ENCODE measurements at places on chromosomes 13 and 19. TPM values are rescaled to one million over a fixed set of nuclear protein-coding genes. Genes with fewer than 3 reads are reported as not detected.

DNA sequence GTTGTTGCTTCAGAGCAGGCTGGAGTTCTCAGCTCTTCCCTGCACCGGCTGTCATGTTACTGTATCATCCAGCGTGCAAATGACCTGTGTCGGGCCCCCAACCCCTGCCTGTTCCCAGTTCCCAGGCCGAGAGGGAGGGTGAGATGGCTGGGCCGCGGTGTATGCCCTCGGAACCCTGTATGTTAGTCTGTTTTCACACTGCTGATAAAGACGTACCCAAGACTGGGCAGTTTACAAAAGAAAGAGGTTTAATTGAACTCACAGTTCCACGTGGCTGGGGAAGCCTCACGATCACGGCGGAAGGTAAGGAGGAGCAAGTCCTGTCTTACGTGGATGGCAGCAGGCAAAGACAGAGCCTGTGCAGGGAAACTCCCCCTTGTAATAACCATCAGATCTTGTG is 10.9 kb downstream of the TMEM255B start:
- DNase-seq: no peak

DNA sequence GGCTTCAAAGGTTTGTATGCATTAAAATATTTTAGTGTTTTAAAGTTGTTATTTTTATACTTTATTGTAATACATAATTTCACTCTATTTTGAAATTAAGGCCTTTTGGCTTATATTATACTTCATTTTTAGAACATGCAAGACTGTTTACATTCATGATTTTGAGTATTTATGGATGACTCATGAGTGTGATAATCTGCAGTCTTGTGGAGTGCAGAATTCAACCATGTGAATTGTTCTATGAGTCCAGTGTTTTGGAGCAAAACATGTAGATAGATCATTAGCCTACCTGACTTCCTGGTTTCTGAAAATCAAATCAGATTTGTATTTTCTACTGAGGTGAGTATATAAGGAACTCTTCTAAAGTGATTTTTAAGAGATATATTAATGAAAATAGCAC is 241.8 kb downstream of the PCCA start:
- DNase-seq: no peak

GRCh38 chr19:34387446-34387810 is 16.8 kb upstream of the PDCD2L start:
- DNase-seq: no peak

GRCh38 chr19:12701596-12702282 is 5.3 kb upstream of the FBXW9 start:
- DNase-seq: no peak

DNA sequence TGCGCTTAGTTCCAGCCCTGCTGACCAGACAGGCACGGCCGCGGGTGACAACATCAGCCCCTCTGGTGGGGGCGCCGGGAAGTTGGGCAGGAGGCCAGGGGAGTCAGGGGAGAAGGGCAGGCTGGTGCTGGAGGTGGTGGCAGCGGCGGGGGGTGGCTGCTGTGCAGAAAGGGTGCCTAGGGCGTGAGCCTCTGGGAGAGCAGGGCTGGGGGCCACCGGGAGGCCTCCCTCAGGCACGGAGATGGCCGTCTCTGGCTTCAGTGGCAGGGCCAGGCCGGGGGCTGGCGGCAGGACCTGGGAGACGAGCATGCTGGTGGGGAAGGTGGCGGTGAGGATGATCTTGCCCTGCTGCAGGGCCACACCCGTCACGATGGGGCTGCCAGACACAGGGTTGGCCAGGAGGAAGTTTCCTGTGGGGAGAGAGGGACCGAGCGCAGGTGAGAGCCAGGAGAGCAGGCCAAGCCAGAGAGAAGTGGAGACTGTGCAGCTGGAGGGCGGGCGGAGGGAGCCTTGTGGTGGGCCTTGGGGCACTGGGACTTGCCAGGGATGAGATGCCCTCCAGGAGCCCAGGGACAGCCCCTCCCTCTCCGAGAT is 3.3 kb downstream of the SIX5 start:
- DNase-seq: no peak

The GFY gene
- not detected for total RNA-seq

- DNase-seq: no peak
These were observed 13.9 kb upstream of the DNAJC15 start for GRCh38 chr13:43009506-43009905.

- DNase-seq: no peak
These were observed 39.5 kb upstream of the TEX29 start for GRCh38 chr13:111280681-111281585.

- peak; percentile 48 for DNase-seq
These were observed at the start of gene GRIN3B for GRCh38 chr19:1000095-1000494. Gene GRIN3B (plus strand): TSS chr19:1000419. CDS start chr19:1000438, 19 bp downstream.

- DNase-seq: no peak
These were observed 135.0 kb upstream of the KL start for GRCh38 chr13:32881074-32881776.

GRCh38 chr13:34165158-34165557 is 347.2 kb downstream of the RFC3 start:
- DNase-seq: no peak

The MBD3L3 gene
- total RNA-seq: not detected

The ASF1B gene
- total RNA-seq: 3.7 TPM

- no peak for DNase-seq
These were observed 525 bp downstream of the CARS2 start for GRCh38 chr13:110705356-110705825.

- DNase-seq: no peak
These were observed 194.6 kb downstream of the POSTN start for GRCh38 chr13:37403776-37404527.

The POMP gene
- total RNA-seq: 56.0 TPM

DNA sequence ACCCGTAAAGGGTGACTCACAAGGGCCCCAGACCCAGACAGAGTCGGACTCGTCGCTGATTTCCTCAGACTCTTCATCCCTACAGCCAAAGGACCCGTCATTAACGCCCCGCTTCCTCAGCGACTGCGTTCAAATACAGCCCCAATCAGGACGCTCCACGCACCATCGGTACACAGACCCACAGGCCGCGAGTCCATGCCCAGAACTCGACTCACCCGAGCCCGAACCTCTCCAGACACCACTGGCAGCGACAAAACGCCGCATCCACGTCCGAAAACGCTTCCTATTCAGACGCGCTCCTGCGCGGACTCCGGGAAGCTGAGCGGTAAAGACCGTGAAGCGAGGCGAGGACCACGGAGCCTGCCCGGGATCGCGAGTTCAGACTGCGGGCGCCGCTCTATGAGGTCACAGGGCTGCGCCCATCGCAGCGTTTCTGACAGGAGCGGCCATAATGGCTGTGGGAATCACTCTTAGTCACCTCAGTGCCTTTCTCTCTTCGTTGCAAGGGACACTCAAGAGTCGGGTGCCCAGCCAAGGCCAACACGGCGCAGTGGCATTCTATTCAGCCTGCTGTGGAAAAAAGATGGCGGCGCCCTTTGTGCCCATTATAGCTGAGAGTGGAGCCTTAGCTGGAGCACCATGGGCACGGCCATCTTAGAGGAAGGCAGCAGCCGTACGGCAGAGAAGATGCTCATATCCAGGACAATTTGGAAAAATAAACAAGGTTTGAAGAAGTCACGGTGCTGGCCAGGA is at the start of gene ZNF614:
ZNF614 (minus strand) TSS at position 353 of the 753 bp plus-strand sequence. CDS start 2,634 bp downstream, outside the sequence.
- peak; percentile 86 for DNase-seq

DNA sequence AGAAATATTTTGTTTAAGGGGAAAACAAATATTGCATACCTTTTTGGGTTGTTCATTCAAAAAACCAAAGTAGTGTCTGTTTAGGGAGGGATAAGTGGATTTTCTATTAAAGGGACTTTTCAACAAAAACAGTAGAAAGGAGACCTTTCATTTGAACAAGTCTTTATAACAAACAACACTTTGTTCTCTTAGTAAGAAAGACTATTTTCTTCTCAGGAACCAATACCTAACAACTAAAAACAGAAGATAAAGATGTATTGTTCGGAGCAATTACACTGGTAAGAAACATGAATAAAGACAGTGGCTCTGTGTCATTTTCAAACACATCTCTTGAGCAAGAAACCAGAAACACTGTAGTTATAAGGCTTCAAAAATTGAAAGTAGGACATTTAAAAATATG is 1610.1 kb upstream of the PCDH20 start:
- no peak for DNase-seq

The CRYL1 gene
- total RNA-seq: 9.2 TPM

The C13orf42 gene
- total RNA-seq: not detected

- DNase-seq: no peak
These were observed 69.0 kb downstream of the KDM4B start for GRCh38 chr19:5037936-5038335.

DNA sequence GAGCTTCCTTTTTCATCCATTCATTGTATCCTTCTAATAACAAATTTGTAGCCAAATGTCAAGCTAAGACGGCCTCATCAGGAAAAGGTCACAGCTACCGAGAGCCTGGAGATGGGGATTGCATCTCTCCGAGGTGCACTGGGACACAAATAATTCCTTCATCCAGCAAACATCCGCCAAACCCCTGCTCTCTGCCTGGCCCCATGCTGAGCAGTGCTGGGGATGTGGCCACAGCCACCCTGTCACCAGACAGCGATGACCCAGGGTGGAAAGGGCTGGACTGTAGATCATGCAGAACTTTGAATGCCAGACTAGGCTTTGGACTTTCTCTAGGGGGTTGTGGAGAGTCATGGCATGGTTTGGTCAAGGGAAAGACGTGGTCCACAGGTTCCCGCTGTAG is 1.9 kb downstream of the TOMM40 start:
- no peak for DNase-seq

- DNase-seq: no peak
These were observed 5.1 kb upstream of the KLF2 start for GRCh38 chr19:16319481-16319880.

The OR7A5 gene
- not detected for total RNA-seq

The SIGLEC12 gene
- total RNA-seq: not detected

The AZU1 gene
- 1.3 TPM for total RNA-seq

DNA sequence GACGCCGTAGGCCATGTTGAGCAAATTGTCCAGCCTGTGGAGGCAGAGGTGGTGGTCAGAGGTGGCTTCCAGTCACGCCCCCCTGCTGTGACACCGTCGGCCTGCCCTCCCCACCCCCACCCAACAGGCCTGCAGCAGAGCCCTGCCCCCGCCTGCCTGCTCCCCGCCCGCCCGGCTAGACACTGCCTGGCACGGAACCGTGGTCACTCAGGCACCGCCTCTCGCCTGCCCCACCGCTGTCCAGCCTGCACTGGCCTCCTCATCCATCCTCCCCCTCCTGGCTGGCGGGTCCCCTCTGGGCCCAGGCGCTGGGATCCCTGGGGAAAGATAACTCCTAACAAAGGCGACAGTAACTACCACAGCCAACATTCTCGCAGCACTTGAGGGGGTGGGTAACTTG is 21.7 kb downstream of the PRKCSH start:
- no peak for DNase-seq

- DNase-seq: peak; percentile 14
These were observed 2.8 kb upstream of the USF2 start for GRCh38 chr19:35265900-35266519.

GRCh38 chr19:54335979-54336892 is 2.7 kb downstream of the LILRA4 start:
- DNase-seq: no peak

The ENOX1 gene
- not detected for total RNA-seq

DNA sequence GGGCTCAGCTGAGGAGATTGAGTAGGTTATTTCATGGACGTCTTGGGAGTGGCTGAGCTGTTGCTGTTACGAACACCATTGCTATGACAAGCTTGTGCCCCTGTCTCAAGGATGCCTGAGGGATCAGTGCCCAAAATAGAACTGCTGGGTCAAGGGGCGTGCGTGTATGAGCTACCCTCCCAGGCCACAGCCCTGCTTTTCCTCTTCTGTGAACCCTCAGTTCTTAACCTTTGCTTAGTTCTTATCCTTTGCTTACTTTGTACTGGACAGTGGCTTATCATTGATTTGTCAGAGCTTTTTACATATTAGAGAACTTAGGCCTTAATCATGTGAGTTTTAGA is 9.0 kb downstream of the ARHGAP45 start:
- no peak for DNase-seq

DNA sequence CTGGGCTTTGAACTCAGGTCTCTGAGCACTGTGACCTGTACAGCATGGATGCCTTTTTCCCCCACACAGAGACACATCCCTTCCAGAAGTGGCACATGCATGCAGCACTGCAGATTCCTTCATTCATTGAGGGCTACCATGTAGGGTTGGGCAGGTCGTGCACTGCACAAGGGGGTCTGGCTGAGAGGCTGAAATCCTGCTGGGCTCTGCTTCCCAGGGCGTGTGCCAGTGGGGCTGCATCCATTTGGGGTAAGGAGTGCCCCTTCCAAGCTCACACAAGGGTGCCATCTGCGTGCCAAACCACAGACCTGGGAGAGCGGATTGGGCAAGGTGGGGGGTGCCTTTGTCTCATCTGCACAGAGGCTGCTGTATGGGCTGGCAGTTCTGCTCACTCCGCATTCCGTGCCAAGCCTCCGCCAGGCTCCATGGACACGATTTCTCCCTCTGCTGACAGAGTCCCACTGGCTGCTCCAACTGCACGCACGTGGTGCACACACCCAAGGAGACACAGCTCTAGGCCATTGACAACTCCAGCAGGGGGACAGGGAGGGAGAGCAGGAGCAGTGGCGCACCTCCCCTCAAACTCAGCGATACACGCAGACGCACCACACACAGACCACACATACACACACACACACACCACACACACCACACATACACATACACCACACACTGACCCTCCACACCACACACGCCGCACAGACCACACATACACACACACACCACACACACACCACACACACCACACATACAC is 4.5 kb upstream of the SHISA7 start:
- no peak for DNase-seq

DNA sequence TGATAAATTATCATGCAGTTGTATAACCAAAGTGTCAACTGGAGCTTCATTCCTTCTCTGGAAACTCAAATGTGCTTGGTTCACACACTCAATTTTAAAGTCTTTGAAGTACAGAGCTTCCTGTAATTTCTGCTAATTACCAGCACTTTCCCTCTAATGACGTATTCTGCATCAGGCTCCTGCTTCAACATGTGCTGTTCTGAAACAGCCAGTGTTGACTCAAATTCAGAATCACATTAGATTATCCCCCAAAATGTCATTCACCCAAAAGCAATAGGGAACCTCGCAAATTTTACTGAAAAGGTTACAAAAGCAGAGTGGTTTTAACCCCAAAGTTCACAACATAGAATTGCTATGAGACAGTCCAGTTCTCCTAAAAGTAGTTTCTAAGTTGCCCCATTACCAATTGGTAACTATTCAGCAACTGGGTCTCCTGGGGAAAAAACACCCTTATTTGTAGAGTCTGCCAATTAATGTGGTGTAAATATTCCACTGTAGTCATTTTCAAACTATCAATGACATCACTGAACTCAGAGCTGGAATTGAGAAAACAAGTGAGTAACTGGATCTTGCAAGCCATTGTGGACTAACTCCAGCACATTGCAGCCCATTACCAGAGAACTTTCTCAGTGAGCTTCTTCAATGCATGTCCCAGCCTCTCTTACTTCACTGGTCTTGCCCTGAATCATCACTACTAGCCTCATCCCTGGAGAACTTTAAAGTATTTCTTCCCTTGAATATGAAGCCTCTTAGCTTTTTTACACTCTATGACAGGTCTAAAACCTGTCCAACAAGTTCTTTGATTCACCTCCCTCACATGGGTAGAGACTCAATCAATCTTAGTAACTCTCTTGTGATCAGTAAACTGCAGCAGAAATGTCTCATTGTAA is 955.4 kb downstream of the EFNB2 start:
- DNase-seq: no peak

The KLK3 gene
- total RNA-seq: not detected

- DNase-seq: no peak
These were observed 19.9 kb downstream of the PPP5C start for GRCh38 chr19:46366620-46367292.

- no peak for DNase-seq
These were observed 855 bp downstream of the UNC13A start for GRCh38 chr19:17687141-17687856.

GRCh38 chr13:23460921-23461320 is 27.4 kb upstream of the SACS start:
- no peak for DNase-seq

The FXYD7 gene
- 3.0 TPM for total RNA-seq

- DNase-seq: no peak
These were observed 1348.6 kb upstream of the SLC10A2 start for GRCh38 chr13:104414771-104415170.

Data from activated B cell treated with CpG ODN at 0.5 μM for 24 hours (primary cell).